Inflammatory macrophage (primary cell): ENCODE measurements at places on chromosomes 12 and 14.

DNA sequence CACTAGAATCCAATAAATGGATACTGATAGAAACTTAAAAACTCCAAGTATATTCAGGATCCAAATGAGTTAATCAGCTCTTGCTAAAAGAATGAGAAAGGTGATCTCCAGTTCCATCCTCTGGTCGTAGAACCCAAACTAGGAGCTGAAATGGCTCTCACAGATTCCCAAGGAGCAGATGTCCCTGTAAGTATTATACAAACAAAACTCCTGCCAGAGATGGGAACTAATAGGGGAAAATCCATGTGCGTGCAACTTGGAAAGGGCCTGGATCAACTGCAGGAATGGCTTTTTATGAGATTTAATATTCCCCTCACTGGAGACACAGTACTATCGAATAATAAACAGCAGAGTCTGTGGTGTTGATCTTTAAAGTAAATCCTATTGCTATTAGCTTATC, 309.2 kb upstream of the TBX3 start:
- no peak for DNase-seq

DNA sequence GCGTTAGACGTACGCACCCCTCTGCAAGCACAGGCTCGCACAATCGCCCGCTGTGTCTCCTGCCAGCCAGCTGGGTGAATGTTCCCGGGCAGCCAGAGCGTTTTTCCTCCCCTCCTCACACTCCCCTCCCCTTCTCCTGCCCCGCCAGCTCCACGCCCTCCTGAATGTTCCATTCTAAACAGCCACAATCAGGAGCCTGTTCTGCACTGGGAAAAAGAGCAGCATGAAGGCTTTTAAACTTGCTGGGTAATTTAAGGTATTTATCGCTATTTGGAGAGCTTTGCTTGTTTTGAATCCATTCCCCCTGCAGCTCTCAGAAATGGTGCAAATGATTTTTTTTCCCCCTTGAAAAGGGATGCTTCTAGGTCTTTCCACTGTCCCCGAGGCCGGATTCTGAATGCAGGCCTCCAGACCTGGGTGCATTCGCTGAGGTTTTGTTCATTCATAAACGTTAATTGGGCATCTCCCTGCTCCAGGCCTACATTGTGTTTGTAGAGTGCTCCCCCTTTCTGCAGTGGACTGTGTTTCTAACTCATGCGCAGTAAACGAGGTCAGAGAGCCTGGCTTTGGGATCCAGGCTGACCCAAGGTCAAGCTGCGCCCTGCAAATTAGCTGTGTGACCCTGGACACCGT, 212.5 kb downstream of the CHST11 start:
- DNase-seq: no peak

GRCh38 chr12:128091951-128092382, 175.0 kb upstream of the TMEM132C start:
- no peak for DNase-seq

- DNase-seq: no peak
These were observed 191.1 kb downstream of the TMX1 start for GRCh38 chr14:51431033-51431709.

- DNase-seq: no peak
These were observed 84.6 kb downstream of the WNK1 start for GRCh38 chr12:836952-837351.
